ENCODE measurements at places on chromosomes 12 and 14.

DNA sequence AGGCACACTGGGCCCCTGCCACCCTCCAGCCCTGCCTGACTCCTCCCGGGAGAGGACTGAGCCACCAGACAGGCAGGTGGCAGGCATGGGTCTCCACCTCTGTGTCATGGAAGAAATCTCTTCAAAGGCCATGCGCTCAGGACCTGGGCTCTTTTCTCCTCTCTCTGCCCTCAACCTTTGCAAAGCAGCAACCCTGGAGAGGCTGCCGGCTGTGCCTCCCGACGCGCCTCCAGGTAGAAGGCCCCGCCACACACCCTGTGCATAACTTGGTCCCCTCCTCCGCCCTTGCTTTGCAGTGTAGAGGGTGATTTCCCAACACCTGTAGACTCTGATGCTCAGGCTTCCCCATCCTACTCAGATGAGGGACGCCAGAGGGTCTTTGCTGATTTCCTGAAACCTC, 28.2 kb upstream of the TMEM179 start:
- no peak for DNase-seq

DNA sequence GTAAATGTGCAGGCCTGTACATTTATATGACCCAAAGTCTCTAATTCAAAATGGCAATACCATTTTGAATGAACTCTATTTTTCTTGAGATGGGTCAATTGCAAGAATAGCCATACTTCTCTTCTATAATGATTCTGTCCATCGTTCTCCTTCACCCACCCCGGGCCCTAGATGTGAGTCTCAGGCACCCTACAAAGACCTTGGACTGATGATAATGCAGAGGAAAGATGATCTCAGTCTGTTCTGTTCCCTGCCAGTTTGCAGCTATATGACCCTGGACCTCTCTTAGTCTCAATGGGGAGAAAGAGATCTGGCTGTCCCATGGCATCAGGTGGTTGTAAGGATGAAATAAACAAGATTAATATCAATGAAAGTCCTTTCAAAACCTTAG, 30.1 kb downstream of the VCPKMT start:
- DNase-seq: no peak

GRCh38 chr12:114770323-114770722, 86.3 kb upstream of the TBX3 start:
- DNase-seq: no peak

DNA sequence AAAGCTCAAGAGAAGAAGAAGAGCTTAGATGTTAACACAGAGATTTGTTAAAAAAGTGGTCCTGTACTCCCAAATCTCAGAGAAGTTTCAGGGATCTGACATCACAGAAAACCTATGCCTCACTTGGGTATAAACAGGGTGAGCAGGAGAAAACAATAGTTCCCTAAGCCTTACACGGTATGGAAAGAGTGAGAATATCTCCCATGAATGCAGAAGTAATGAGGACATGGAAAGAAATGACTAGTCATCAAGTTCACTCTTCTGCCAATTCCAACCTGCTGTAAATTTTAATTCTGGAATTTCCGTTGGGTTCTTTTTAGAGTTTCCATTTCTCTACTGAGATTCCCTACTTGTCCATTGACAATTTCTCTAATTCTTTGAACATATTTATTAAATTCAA, 6.2 kb upstream of the PTGER2 start:
- no peak for DNase-seq

GRCh38 chr12:50750366-50750765, 13.5 kb upstream of the ATF1 start:
- DNase-seq: no peak

GRCh38 chr14:100887728-100888335, 15.7 kb downstream of the RTL1 start:
- DNase-seq: no peak

DNA sequence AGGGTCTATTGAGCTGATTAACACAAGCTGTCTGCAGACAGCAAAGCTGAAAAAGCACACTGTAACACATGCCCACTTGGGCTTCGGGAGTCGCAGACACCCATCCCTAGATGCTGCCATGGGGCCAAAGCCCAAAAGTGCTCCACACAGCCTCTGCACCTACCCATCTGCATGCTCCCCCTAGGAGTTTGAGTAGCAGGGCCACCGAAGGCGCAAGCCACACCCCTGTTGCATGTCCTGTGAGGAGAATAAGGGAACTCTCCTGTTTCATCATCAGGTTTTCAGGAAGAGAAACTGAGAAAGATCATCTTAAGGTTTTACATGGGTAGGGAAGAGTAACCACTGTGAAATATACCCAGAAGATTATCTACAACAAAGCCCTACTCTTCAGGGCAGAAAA, 5.6 kb upstream of the ST8SIA1 start:
- no peak for DNase-seq

- no peak for DNase-seq
Measured at GRCh38 chr12:5488626-5488955, 56.7 kb downstream of the NTF3 start.

GRCh38 chr14:27372771-27373170, 774.9 kb upstream of the NOVA1 start:
- no peak for DNase-seq

DNA sequence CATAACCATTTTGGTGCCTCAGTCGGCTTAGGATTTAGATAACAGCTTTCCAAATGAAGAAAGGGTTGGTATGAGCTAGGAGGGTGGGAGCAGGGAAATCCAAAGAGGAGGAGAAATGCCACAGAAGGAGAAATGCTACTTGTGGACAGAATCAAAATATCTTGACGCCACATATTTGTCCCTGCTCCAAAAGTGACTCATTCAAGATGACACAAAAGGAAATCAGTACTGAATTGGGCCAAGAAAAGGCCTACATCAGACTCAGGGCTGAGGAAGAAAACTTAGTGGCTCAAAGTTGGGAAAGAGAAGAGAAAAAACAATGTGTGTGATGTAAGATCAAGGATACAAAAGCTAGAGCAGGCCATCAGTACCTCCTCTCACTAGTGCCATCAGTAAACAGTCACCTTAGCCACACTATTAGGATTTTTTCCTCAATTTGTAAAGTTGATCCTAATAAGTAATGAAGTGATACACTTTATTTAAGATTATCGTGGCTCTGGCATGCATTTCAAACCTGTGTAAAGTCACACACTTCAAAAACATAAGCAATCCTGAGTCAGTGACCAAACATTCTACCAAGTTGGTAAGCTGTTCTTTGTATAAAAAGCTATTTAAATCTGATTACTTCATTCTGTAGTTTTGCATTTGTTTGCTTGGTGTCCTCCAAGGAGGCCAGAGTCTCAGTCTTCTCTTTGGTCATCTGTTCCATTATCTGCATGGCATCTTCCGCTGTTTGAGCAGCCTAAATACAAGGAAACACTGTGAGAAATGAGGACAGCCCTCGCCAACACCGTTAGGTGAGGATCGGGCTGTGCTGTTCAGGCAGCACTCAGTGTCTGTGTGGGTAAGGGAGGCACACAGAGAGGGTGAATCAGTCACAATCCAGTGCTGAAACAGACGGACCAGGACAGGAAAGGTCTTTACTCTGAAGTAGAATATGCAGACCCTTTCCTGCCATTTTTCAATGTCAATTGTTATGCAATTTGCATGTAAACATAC, 52.6 kb upstream of the VPS33A start:
- DNase-seq: no peak

GRCh38 chr12:95546491-95546813, 4.8 kb downstream of the USP44 start:
- no peak for DNase-seq

GRCh38 chr12:98786653-98787052, 141.6 kb downstream of the APAF1 start:
- DNase-seq: no peak

DNA sequence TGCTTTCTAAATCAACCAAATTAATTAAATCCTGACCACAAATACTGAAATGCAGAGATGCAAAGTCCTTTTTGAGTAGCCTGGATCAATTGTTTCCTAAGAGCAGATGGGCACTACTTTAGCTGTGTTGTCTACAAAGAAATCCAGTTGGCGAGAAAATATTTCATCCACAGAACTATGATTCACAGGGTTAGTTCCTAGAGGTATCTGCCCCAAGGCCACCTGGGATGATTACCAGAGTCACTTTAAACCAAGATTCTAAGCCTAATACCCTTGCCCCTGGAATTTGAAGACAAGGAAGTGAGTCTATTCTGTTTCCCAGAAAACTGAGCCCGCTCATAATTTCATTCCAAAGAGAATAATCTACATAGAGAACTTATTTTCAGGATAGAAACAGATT, 198.4 kb downstream of the PPM1H start:
- no peak for DNase-seq

GRCh38 chr12:59940631-59941342, 345.0 kb downstream of the SLC16A7 start:
- no peak for DNase-seq

DNA sequence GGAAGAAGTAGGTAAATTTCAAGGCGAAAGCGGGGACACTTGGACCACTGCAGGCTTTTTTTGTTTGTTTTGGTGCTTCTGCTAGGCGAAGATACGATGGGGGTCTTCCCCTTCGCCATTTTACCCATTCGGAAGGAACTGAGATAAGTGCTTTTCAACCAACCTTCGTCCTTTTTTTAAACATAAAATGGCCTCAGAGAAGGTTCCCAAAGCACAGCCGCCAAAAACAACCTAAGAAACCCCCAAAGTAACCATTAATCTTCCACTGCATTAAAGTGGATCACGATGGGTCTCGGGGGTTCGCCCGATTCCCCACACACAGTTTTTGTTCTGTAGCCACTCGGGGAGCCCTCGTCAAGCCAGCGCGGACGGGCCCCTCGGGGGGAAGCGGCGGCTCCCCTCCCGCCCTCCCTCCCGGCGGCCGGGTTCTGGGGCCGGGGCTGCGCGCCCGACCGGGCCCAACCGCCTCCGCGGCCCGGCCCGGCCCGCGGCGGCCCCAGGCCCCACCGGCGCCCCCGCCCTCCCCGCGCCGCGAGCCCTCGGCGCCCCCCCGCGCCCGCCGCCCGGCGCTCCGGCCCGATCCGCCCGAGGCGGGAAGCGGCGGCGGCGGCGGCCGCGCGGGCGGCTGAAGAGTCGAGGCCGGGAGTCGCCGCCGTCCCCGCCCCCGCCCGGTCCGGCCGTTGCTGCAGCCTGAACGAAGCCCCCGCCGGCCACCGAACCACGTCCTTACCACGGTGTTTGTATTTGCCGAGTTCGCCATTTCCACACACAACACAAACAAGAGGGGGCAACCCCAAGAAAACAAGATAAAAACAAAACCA, 790 bp downstream of the GTF2A1 start:
- DNase-seq: peak; percentile 82

DNA sequence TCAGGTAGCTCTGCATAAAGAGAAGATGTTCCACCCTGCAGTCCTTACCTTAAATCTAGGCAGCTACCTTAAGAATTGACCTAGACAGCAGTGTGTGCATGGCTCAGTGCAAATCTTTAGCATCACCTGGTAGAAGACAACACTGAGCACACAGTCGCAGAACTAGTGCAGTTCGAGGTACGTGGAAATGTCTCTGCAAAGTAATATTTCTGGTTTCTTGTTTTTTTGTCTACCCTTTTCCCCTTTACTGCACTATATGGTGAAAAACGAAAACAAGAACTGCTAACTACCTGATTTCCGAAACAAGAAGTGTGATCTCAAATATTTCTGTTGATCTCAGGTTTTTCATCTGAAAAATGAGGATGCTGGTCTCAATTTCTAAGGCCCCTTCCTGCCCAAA, 82.5 kb downstream of the ETV6 start:
- no peak for DNase-seq

- peak; percentile 27 for DNase-seq
Measured at GRCh38 chr14:31320216-31320615, 100.1 kb downstream of the HEATR5A start.

GRCh38 chr14:36057452-36058116, 118.9 kb downstream of the PTCSC3 start:
- DNase-seq: peak; percentile 96

DNA sequence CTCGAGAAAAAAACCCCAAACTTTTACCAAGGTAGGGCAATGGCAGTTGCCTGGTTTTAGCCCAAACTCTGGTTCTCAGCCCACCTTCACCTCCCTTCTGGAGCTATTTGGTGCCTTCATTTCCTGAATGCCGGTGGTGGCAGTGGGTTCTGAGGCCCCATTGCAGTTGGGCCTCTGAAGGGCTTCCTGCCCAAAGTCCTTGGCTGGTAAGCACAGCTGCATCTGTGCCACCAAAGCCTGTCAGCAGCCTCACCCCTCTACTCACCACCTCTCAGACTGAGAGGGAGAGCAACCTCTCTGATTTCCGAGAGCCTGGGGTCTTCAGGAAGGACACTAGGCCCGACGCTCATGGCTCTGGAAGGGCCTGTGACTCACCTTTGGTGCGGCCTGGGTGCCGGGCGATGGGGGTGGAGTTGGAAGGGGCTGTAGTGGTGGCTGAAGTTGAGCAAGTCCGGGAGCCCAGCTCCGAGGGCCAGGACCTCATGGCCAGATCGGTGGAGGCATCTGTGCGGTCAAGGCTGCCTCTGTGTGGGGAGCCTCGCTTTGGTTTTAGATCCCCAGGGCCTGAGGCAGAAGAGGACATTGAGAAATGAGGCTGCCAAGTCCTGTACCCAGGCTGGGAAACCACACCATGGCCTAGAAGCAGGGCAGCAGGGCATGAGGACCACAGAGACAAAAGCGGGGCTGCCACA, 38.6 kb upstream of the GPR68 start:
- DNase-seq: no peak

GRCh38 chr14:106564058-106564643, 1037.8 kb downstream of the TMEM121 start:
- peak; percentile 12 for DNase-seq

GRCh38 chr12:39588348-39588747, 31.3 kb downstream of the ABCD2 start:
- no peak for DNase-seq

- no peak for DNase-seq
Measured at GRCh38 chr12:41527534-41528116, 339.5 kb downstream of the PDZRN4 start.

GRCh38 chr12:68538726-68539614, 71.7 kb upstream of the RAP1B start:
- peak; percentile 59 for DNase-seq

GRCh38 chr12:3055704-3056467, 21.3 kb upstream of the TSPAN9 start:
- no peak for DNase-seq

- DNase-seq: no peak
Measured at GRCh38 chr12:29346769-29347421, 34.1 kb downstream of the ERGIC2 start.

- DNase-seq: peak; percentile 42
Measured at GRCh38 chr14:105333020-105333490, 18.5 kb downstream of the PACS2 start.

- peak; percentile 33 for DNase-seq
Measured at GRCh38 chr14:68341411-68342212, 451.3 kb downstream of the ZFP36L1 start.

- DNase-seq: no peak
Measured at GRCh38 chr14:87935886-87936285, 57.1 kb downstream of the GALC start.

DNA sequence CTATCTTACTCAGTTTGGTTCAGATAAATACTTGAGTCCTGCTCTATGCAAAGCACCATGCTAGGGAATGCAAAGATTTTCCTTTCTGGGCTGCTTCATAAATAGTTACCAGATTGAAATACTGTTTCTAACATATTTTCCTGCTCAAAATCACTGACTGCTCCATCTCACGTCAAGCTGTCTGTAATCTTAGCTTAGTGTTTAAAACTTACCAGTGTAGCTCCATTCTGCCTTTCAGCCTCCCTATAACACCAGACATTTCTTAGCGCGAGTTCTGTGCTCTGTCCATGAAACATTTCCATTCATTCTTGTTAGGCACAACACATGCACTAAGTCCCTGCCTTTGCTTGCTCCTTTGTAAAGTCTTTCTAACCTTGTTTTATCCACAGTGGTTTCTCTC, 129.4 kb downstream of the NPAS3 start:
- no peak for DNase-seq

Data from NCI-H69 (cell line).